Activated CD8-positive, alpha-beta T cell treated with anti-CD3 and anti-CD28 coated beads for 36 hours (primary cell): ENCODE measurements at places on chromosomes 2 and 18.

DNA sequence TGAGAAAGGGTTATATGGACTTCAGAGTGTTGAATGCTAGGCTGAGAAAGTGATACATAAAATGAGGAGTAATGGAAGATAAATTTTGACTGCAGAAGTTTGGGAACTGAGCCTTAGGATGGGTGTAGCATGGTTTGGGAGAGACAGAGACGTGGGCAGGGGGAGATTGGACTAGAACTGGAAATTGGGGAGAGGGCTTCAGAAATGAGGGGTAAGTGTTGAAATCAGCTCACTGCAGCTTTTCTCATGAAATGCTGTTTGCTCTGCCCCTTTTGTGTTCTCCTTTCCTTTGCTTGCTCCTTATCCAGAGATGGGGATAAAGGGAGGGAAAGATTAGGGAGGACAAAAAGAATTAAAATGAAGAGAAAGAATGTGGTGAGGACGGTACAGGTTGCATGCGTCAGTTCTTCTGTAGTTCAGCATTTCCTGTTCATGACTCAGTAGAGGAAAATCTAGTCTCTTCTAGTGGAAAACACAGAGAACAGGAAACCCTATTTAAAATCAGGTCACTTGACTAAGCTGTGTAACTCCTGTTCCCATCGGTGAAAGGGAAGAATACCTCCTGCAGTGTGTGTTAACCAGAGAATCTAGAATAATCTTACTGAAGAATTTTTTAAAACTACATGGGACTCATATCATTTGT is 105.6 kb downstream of the CRIM1 start:
- no peak for DNase-seq

GRCh38 chr2:196113061-196113974 is 44.7 kb upstream of the DNAH7 start:
- DNase-seq, result no peak

DNA sequence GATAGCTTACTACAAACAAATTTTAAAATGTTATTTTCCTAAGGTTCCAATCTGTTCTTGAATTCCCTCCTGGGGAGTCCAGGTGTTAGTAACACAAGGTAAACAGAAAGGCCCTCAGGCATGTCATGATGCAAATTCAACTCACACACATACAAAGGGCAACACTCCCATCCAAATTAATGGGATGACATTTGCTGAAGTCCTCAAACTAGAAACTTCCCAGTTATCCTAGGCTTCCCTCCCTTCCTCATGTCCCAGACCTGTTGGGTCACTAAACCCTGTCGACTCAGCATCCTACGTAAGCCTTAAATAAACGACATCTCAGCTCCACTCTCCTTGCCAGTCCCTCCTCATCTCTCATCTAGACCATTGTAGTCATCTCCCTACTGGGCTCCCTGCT is 85.1 kb downstream of the GREB1L start:
- DNase-seq, result no peak

GRCh38 chr2:152716805-152717227 is 445 bp downstream of the PRPF40A start:
- peak; percentile 51 for DNase-seq

DNA sequence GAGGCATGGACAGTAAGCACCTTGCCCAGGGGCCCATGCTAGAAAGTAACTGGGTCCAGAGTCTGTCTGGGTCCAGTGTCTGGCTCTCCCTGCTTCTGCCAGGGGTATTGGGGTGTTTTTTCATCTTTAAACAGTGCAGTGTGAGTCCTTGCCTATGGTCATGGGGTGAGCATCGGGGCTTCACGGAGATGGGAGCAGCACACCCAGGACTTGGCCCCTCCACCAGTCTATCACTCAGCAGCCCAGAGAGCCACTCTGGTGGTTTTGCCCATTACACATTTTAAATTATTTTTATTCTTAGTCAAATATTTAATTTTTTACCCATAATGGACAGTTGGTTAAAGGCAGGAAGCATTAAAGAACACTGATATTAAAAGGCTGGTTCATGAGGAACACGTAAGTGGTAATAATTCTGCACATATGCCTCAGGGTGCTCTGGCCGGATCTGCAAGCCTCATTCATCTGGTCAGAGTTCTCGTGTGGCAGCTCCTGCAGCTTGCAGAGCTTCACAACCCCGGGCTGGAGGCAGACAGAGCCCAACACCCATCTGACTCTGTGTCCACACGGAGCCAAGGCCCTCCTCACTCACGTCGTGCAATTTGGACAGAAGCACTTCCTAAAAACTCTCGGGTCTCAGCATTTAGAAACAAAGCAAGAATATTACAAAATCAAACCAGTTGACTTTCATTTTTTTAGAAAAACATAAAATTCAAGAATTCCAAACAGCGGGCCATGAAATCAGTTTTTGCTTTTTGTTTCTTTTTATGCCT is 204.1 kb downstream of the CTIF start:
- no peak for DNase-seq

DNA sequence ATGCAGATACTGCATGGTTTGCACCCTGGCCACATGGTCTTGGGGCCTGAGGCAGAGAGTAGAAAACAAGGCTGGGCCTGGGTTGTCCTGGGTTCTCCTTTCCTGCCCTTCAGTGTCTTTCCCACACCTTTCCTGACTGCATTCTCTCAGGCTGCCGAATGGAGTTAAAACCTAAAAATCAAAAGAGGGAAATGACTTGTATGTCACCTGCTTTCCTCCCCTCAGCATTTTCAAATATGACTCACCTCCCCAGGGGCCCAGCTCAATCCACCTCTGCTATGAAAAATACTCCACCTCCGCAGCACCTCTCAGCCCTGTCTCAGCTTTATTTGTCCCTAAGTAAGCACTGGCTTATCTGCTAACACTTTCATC is 457.8 kb upstream of the MEX3C start:
- DNase-seq, result no peak

- no peak for DNase-seq
Observed at GRCh38 chr18:926946-927345, 22.3 kb downstream of the ADCYAP1 start.
